ENCODE measurements at places on chromosomes 2 and 18.

DNA sequence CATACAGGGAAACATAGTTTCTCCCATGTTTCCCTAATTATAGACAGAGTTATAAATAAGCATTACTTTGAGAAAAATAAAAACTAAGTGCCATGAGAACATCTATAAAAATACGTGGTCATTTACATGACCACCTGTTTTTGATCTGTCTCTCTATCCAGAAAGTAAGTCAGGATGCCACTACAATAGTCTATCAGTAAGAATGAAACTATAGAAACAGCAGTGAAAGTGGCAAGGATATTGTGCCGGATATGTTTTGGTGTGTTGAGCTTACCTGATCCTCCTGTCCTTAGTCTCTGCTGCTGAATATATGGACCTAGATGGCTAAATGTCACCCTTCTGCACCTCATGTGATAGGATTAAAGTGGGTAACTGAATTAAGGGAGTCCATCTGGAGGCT is 512.4 kb downstream of the LRP1B start:
- DNase-seq: no peak

- DNase-seq: no peak
These were observed 218.9 kb upstream of the COPS8 start for GRCh38 chr2:236866542-236867340.

- DNase-seq: no peak
These were observed 12.1 kb upstream of the TRAF3IP1 start for GRCh38 chr2:238308177-238308576.

GRCh38 chr2:232322560-232323327 is 55.8 kb upstream of the ALPP start:
- DNase-seq: no peak

- no peak for DNase-seq
These were observed 24.4 kb downstream of the NFE2L2 start for GRCh38 chr2:177239932-177240630.

DNA sequence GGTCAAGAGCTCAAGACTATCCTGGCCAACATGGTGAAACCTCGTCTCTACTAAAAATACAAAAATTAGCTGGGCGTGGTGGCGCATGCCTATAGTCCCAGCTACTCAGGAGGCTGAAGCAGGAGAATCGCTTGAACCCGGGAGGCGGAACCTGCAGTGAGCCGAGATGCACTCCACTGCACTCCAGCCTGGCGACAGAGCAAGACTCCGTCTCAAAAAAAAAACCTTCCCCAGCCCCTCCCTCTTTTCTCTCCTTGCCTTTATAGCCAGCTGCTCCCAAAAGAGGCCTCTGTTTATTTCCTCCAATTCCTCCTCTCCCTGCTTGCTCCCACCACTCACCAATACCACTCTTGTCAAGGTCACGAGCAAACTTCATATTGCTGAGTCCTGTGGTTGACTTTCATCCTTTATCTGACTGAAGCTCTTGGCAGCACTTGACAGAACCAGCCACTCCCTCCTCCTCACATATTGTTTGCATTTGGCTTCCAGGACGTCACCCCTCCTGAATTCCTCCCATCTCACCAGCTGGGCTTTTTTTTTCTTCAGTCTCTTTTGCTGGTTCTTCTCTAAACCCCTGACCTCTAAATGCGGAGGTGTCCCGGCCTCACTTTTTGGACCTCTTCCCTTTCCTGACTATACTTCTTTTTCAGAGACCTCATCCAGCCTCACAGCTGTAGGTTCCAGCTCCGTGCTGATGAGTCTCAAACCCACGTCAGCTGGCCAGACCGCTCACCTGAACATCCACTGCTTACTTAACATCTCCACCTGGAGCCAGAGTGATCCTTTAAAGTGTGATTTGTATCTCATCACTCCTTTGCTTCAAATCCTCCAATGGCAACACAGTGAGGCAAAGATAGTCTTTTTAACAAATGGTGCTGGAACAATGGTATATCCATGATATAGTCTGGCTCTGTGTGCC is 84.6 kb upstream of the CAB39 start:
- no peak for DNase-seq

- no peak for DNase-seq
These were observed 206.6 kb downstream of the NDUFA10 start for GRCh38 chr2:239818531-239819011.

DNA sequence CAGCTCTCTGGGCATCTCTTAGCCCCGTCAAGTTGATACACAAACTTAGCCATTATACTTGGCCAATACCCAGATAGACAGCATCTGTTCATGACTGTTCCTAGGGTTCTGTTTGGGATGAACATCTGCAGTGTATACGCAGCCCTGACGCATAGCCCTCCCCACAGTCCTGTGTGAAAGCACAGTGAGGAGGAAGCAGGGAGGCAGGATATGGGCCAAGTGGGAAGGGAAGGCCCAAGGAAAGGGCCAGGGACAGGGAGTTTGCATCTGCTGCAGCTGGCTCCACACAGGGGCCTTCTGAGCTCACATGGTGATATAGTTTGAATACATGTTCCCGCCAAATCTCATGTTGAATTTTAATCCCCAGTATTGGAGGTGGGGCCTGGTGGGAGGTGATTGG is 80.2 kb downstream of the CMPK2 start:
- DNase-seq: no peak

- DNase-seq: no peak
These were observed 26.7 kb upstream of the ALLC start for GRCh38 chr2:3631161-3631850.

DNA sequence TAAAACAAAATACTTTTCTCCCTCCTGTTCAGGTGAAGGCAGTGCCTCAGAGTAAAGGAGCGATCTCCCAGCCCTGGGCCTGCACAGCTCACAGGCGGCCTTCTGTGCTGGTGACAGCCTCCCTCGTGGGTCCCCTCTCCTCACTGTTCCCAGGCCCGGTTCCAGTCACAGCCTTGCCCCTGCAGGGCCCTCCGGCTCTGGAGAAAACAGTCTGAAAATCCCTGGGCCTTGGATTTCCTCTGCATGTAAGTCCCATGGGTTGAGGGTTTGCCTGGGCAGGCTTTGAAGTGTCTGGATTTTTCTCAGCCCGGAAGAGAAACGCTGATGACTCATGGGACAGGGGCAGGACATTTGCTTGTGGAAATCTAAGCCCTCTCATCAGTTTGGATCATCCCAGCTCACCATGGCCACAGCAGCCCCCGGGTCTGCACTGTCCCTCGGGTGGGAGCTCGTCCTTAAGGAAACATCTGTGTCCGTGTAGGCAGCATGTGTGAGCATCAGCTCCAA is 186.1 kb upstream of the RAB12 start:
- no peak for DNase-seq

DNA sequence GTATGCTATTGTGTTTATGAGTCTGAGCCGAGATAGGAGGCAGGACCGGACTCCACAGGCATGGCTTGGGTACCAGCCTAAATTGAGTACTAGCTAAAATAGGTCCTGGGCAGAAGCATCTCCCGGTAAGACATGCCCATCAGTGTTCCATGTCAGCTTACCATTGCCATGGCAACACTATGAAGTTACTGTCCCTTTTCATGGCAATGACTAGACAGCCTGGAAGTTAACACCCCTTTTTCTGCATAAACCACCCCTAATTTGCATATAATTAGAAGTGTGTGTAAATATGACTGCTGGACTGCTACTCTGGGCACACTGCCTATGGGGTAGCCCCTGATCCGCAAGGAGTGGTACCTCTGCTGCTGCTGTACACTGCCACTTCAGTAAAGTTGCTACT is 1005.1 kb upstream of the FAM98A start:
- no peak for DNase-seq

DNA sequence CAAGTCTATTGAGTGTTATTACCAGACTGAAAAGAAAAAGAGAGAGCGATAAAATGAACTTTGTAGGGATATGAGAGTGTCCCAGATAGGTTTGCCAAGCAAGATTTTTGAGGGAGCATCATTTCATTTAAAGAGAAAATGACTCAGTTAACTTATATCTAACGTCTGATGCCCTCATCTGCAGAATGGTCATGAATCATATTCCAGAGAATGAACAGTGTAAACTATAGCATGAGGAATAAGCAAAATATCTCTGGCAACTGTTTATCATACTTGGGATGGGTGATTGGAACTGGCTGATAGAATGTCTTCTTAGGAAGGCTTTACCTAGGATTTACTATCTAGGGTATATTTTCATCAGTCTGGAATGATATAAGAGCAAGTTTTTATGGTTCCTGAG is 289.4 kb downstream of the CMPK2 start:
- DNase-seq: no peak

DNA sequence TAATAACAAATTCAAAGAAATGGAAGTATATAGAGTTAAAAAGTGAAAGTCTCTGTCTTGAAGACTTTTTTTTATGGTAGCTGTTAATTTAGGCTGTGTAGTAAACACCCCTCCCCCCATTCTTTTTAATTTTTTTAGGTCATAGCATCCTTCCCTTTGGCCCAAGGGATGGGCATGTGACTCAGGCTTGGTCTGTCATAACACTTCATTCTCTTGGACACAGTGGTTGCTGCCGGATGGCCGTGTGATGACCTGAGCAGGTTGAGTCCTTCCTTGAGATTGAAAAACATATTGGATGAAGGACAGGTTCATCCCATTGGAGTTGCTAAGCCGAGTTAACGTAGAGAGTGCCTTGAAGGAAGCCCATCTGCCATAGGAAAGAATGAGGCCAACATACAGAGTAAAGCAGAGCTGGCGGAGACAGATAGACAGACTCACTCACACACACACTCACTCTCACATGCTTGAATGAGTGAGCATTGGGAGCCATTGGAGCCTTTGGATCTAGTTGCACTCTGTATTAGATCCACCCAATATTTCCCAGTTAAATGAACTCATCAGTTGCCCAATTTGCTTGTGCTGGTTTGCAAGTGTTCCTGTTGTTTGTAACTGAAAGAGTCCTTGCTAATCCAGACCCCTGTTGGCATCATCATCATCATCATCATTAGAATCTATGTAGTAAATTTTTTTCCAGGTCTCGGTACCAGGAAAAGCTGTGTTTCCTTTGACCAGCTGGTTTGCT is 14.7 kb downstream of the NCOA1 start:
- DNase-seq: no peak

DNA sequence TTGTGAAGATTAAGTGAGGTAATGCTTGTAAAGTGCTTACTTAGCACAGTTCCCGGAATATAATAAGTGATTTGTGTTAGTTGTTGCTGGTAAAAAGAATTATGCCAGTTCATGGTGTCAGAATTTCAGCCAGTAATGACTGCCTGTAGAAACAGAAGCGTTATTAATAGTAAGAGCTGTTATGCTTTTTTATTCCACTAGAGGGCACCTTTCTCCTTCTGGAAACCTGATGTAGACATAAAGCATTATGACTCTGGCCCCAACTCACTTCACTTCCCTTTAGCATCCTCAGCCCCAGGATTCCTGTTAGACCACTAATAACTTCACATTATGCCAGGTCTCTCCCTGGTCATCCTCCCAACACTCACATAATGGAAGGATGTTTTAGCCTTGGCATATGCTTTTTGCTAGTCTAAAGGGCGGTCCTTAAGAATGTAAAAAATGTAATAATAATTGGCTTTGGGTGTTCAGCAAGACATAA is 34.9 kb downstream of the C18orf54 start:
- DNase-seq: peak; percentile 27

GRCh38 chr2:37934591-37935513 is 9.8 kb downstream of the RMDN2 start:
- no peak for DNase-seq

GRCh38 chr2:222358876-222359275 is 60.1 kb upstream of the PAX3 start:
- no peak for DNase-seq

GRCh38 chr2:234142530-234142929 is 92.0 kb downstream of the SPP2 start:
- DNase-seq: no peak

DNA sequence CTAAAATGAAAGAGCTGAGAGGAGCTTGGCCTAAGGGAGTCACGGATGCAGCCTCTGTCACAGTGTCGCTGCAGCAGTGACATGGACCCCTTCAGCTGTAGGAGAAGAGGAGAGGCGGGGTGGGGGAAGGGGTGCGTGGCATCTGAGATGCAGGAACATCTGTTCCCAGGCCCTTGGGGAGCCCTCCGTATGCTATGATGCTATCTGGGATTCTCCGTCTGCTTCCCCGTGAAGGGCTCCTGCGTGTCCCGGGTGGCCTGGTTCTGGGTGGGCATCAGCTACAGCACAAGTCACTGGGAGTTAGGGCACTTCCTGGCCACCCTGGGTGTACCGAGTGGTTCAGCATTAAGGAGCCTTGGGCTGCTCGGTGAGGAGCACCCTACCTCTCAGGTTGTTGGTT is 35.6 kb upstream of the B3GNT7 start:
- DNase-seq: no peak

DNA sequence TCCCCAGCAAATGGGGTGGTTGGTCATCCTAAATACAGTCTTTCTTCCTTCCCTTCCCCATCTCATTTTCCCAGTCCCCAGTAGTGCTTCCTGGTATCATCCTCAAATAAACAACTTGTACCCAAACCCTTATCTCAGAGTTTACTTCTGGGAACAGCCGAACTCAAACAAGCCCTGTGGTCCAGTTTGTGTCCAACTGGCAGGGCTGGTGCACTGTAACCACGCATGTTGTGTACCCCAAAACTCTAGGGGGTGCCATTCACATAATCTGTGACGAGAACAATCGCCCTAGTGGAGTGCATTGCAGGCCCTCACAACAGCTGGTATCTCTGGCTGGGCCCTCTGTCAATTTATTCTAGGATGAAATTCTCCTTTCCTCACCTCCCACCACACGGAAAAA is 366.2 kb downstream of the TNS1 start:
- no peak for DNase-seq

- DNase-seq: no peak
These were observed 7.4 kb upstream of the FHL2 start for GRCh38 chr2:105406221-105406620.

DNA sequence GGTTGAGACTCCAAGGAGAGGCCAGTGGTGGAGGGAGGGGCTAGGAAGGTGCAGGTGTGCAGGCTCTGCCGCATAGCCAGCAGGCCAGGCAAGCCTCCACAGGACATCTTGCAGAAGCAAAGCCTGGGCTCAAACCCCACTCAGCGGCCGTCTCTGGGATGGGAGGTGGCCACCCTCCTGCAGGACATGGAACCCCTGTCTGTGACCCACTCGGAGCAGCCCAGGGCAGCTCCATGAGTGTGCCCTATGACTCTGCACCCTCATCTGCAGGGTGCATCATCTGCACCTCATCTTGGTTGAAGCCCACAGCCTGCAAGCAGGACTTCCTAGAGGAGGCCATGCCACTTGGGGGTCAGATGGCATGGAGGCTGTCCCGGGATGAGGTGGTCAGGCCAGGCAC is 46.3 kb downstream of the GPC1 start:
- no peak for DNase-seq

- no peak for DNase-seq
These were observed 147.5 kb downstream of the PARD3B start for GRCh38 chr2:204692790-204693189.

- DNase-seq: no peak
These were observed 845 bp downstream of the EML4 start for GRCh38 chr2:42169874-42170521.

DNA sequence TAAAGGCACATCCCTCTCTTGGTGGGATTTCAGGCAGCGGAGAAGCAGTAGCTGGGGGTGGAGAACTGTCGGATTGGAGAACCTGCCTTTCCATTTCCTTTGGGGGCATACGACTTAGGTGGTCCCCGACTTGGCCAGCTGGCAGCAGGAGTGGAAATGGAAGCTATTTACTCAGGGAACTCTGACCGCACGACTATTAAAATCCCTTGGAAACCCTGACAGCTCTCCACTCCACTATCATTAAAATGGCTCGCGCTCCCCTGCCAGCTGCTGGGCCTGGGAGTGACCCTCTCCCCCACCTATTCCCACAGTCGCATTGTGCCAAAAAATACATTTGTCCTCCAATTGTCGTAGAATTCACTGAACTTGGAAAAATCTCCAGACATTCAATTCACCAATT is 77.7 kb upstream of the APCDD1 start:
- DNase-seq: no peak

GRCh38 chr2:182792441-182792840 is 74.0 kb downstream of the FRZB start:
- no peak for DNase-seq

Measured in NT2/D1 (cell line).